ENCODE measurements at places on chromosomes 1 and 21. TPM values are rescaled to one million over a fixed set of nuclear protein-coding genes. Genes with fewer than 3 reads are reported as not detected.

ADORA1 gene
- not detected for polyA plus RNA-seq

TP53BP2 gene
- 8.3 TPM for polyA plus RNA-seq

ANP32E gene
- polyA plus RNA-seq: 10.3 TPM

CHI3L1 gene
- polyA plus RNA-seq: 0.09 TPM

GJB3 gene
- polyA plus RNA-seq: not detected

LEFTY2 gene
- polyA plus RNA-seq: 0.42 TPM

TPTE gene
- not detected for polyA plus RNA-seq

GBP2 gene
- polyA plus RNA-seq: 6.2 TPM

KLF17 gene
- polyA plus RNA-seq: not detected

OR2AK2 gene
- not detected for polyA plus RNA-seq

BRDT gene
- polyA plus RNA-seq: not detected
